ENCODE measurements at places on chromosomes 11 and 22.

- no peak for DNase-seq
These were observed 5.9 kb downstream of the DBX1 start for GRCh38 chr11:20154381-20154780.

GRCh38 chr22:19884954-19885751 is 30.5 kb upstream of the GNB1L start:
- no peak for DNase-seq

DNA sequence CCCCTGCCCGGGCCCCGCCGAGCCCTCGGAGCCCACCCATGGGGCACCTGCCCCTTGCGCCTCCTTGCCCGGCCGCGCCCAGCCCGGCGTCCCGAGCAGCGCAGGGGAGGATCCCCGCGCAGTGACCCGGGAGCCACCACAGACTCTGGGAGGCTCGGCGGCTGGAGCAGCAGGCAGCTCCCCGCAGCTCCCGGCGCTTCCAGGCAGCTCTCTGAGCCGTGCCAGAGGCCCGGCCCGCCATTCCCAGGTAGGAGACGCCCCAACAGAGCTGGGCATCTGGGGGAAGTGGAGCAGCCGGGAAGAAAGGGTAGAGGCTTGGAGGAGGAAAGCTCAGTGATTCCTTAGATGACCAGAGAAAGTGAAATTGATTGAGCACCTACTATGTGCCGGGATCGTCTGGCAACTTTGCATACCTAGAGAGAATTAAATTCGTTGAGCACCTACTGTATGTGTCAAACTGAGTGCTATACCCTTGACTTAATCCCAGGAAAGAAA is 670 bp downstream of the RASD2 start:
- DNase-seq, result no peak

GRCh38 chr11:14318581-14318981 is 40.4 kb downstream of the RRAS2 start:
- peak; percentile 47 for DNase-seq

DNA sequence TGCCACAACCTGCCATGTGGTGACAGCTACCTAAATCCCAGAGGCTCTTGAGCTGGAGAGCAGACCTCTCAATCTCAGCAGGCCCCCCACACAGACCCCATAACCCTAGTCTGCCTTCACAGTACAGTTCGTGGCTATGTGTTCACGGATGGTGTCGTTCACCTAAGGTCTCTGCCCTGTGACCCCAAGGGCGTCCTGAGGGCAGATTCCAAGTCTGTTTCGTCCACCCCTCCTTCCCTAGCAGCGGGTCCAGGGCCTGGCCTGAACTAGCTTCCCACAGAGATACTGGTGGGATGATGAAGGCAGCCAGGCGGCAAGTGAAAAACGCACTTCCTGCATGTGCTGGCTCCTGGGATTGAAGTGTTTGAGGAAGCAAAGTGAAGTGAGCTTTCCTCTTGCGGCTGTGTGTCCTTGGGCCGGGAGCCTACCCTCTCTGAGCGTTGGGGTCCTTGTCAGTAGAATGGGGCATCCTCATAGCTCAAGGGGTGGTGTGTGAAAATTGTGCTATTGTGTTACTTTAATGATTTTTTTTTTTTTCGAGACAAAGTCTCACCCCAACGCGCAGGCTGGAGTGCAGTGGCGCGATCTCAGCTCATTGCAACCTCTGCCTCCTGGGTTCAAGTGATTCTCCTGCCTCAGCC is 70.1 kb downstream of the LRP5 start:
- DNase-seq, result no peak

- DNase-seq, result no peak
These were observed 77.1 kb downstream of the UVRAG start for GRCh38 chr11:75891947-75892739.

- no peak for DNase-seq
These were observed 67.6 kb upstream of the AMPD3 start for GRCh38 chr11:10387206-10388083.

DNA sequence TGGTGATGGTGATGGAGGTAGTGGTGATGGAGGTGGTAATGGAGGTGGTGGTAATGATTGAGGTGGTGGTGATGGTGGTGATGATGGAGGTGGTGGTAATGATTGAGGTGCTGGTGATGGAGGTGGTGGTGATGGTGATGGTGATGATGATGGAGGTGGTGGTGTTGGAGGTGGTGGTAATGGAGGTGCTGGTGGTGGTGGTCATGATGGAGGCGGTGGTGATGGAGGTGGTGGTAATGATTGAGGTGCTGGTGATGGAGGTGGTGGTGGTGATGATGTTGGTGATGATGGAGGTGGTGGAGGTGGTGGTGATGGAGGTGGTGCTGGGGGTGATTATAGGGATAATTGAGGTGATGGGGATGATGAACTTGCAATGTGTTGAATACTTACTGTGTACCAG is 79.9 kb downstream of the MPPED1 start:
- no peak for DNase-seq

DNA sequence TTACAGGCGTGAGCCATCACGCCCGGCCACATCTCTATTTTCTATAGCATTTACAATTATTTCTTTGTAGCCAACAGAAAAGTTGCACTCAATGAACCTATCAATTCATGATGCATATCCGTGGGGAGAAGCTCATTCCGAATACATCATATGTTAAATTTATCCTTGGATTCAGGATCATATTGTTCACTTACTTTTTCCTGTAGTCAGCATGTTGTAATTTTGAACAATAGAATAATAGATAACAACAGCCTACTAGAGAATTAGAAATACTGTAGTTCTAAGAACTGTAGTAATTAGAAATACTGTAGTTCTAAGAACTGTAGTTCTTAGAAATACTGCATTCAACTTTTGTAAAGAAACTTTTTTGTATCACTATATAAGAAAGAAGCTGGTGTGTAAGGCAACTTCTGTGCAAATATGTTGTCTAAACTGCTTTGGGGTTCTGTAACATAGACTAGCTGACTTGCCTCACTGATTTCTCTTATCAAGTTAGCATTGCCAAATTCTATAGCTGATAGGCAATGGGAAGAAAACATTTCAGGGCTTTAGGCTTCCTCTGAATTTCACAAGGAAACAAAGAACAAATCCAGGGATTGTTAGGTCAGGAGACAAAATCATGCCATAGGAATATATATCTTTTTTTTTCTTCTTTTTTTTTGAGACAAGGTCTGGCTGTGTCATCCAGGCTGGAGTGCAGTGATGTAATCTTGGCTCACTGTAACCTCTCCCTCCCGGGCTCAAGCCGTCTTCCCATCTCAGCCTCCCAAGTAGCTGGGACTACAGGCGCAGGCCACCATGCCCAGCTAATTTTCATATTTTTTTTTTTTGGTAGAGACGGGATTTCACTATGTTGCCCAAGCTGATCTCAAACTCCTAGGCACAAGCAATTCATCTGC is 91.9 kb downstream of the CSTPP1 start:
- DNase-seq, result no peak

GRCh38 chr11:24234822-24235508 is 261.9 kb upstream of the LUZP2 start:
- no peak for DNase-seq

- DNase-seq, result peak; percentile 7
These were observed 37.5 kb upstream of the STK33 start for GRCh38 chr11:8631395-8632118.

DNA sequence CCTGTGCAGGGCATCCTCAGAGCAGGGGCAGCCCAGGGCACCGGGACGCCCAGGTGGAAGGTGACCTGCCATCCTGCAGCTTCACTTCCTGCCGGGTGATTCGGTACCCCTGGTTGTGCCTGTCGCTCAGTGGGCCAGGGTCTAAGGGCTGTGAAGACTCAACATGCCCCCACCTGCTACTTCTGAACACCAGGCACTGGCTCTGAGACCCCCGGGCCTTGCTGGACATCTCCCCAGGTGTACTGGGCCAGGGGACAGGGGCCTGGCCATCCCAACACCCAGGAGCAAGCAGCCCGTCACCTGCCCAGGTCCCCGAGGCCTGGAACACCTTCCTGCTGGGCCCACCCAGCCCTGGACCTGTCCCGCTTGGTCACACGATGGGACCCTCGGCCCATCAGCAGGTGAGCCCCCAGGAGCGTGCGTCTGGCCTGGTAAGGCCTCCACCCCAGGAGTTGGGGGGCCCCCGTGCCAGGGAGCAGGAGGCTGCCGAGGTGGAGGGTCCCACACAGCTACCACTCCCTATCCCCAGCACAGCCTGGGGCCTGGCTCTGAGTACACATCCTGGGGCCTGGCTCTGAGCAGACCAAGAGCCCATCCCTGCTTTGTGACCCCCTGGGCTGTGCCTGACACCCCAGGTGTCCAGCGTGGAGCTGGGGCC is 3.9 kb upstream of the MUC5B start:
- DNase-seq, result no peak

DNA sequence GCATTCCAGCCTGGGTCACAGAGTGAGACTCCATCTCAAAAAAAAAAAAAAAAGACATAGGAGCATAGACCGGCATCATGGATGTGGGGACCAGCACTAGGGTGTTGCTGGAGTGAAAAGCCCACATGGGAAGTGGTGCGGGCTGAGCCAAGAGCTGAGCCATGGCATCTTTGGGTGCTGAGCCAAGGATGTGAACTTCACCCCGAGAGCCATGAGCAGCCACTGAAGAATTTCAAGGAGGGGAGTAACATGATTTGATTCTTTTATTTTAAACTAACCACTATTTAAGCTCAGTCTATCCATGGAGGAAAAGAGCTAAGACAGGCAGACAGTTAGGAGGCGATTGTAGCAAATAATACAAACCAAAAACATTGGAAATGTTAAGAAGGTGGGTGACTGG is 57.4 kb downstream of the AHNAK start:
- no peak for DNase-seq

GRCh38 chr11:96815236-96815635 is 425.4 kb downstream of the JRKL start:
- no peak for DNase-seq

GRCh38 chr11:66609721-66610617 is 6.5 kb upstream of the RBM14 start:
- no peak for DNase-seq

GRCh38 chr22:19098157-19098556 is 24.1 kb downstream of the DGCR2 start:
- peak; percentile 30 for DNase-seq

DNA sequence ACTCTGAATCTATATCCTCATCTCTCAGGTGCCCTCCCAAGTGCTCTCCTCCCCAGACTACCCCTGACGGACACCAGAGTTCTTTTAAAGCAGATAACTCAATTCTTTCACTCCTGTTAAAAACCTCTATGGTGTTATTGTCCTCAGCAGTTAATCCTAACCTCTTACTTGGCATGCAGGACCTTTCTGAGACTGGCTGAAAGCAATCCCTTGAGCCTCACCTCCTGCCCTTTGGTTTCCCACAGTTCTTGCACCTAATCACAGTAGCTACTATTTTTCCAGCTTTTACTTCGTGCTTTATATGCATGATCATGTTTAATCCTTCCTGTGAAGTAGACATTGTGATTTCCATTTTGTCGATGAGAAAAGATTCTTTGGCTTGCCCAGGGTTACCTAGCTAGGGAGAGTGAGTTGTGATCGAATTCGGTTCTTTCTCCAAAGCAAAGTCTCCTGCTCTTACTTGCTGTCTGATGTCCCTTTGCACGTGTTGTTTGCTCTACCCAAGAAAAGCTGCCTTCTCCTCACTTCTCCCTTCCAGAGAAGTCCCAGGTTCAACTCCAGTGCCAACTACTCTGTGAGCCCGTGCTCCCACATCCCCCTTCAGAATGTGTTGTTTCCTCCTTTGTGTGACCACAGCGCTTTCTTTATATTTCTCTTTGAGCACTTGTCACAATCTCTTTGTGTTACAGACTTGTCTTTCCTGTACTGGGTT is 2.1 kb downstream of the UBE2L3 start:
- no peak for DNase-seq

DNA sequence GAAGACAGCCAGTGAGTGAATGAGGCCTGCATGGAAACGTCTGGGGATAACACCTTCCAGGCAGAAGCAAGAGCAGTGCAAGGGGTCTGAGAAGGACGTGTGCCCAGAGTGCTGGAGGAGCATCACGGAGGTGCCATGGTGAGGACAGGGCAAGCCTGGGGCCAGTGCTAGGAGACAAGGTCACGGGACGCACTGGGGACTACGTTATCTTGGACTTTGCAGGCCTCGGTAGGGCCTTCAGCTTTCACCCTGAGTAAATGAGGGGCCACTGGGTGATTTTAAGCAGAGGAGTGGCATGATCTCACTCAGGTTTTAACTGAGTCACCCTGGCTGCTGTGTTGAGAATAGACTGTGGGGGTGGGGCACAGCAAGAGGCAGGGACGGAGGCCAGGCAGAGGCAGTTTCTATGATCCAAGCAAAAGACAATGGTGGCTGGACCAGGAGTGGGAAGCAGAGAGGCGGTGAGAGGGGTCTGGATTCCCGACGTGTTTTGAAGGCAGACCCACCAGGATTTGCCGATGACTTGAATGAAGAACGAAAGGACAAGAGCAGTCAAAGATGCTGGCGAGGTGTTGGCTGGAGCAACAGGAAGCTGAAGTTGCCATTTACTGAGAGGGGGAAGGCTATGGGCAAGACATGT is 102.7 kb upstream of the PARVA start:
- DNase-seq, result peak; percentile 44

DNA sequence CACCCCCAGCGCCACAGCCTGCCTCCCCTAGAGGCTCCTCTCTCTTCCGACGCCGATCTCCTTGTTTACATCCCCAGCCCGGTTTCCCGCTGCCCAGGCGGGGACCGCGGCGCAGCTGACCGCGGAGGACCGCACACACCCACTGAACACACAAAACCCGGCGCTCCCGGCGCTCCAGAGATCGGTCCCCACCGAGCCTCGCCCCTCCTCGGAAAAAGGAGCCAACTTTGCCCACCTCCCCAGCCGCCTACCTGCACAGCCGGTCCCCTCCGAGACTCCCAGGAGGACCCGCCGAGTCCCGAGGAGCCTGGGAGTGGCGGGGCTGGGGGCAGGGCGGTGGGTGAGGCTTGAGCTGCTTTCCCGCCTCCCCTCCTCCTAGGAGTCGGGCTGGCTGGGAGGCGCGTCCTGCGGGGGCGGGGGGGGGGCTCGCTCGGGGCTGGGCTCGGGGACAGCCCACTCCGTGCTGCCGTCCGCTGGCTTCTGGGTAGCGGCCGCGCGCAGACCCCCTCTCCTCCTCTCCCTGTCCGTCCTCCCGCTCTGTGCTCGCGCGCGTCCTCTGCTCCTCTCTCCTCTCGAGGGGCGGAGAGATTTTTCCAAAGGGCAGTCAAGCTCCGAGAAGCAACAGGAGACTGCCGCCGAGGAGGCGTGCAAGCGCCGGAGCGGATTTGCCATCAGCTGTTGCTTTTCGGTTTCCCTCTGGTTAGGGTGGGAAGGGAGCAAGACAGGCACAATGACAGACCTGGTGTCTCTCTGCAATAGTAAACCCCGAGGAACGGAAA is at the start of gene FXYD6:
FXYD6 (minus strand) TSS at position 318 of the 779 bp plus-strand sequence. CDS start 33,882 bp downstream, outside the sequence.
- no peak for DNase-seq

DNA sequence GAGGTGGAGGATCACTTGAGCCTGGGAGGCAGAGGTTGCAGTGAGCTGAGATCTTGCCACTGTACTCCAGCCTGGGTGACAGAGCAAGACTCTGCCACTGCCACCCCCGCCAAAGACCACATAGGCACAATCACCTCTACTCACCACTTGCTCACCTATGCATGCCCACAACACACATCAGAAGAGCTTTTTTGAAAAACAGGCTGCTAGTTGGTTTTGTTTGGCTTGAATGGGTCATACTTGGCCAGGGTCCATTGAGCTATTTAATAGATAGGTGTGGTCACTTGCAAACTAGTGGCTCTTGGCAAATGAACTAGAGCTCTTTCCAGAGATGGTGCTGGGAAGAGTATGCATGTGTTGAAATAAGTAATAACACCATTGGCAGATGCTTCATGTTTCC is 80.1 kb downstream of the EMSY start:
- no peak for DNase-seq

GRCh38 chr22:39132281-39132680 is 20.2 kb downstream of the CBX7 start:
- DNase-seq, result no peak
